Amniotic stem cell (primary cell): ENCODE measurements at places on chromosomes 7 and 10.
A peak's percentile ranks its signal among the peaks of the same experiment; 100 is the strongest.

GRCh38 chr10:34524369-34525091 is 290.6 kb downstream of the PARD3 start:
- DNase-seq: no peak

- no peak for DNase-seq
Measured at GRCh38 chr10:85649461-85649860, 717.1 kb downstream of the GRID1 start.

GRCh38 chr10:19168584-19168983 is 120.0 kb downstream of the MALRD1 start:
- no peak for DNase-seq

- DNase-seq: peak; percentile 93
Measured at GRCh38 chr10:67884313-67884841, at the start of gene SIRT1. Gene SIRT1 (plus strand): TSS chr10:67884656. CDS start chr10:67884722, 66 bp downstream.

- DNase-seq: no peak
Measured at GRCh38 chr7:44320141-44320540, 5.3 kb downstream of the CAMK2B start.

DNA sequence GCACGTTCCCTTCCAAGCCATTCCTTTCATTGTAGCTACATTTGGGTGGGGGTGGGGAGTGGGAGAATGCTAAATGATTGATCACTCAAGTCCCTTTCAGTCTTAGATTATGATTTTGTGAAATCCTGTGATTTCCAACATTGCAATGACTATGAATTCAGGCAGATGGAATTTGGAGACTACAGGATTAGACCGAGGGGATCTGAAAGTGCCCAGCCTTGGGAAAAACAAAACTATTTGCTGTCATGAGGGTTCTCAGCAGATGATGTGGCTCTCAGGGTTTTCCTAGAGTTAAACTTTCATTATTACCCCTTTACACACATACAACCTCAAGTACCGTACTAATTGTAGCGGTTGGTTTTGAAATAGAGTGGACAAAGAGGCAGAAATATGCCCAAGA is 4.7 kb downstream of the MACROH2A2 start:
- DNase-seq: no peak

DNA sequence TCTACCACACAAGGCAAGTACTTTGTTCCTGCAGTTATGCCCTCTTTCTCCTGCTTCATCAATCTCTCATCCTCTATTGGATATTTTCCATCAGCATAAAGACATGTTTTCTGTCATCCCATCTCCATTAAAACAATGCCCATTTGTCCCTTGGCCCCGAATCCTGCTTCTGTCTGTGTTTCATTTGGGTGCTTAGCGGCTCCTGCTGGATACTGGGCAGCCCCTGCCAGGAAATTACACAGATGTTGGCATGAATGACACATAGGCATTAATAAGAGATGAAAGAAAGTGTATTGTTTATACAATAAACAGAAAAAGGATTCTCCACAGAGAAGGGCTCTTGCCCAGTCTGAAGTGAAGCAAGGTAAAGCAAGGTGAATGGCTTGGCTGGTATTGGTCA is 765.3 kb downstream of the REEP3 start:
- no peak for DNase-seq

GRCh38 chr7:101099969-101100781 is 14.9 kb downstream of the TRIM56 start:
- DNase-seq: peak; percentile 95

GRCh38 chr10:12414278-12414989 is 65.1 kb downstream of the CAMK1D start:
- no peak for DNase-seq

GRCh38 chr7:50939021-50939420 is 156.3 kb upstream of the GRB10 start:
- DNase-seq: no peak

- no peak for DNase-seq
Measured at GRCh38 chr7:75639886-75640190, 98.9 kb downstream of the HIP1 start.

- no peak for DNase-seq
Measured at GRCh38 chr10:120495226-120496009, 38.4 kb downstream of the PLPP4 start.

- DNase-seq: no peak
Measured at GRCh38 chr10:131224106-131224505, 87.4 kb downstream of the TCERG1L start.

DNA sequence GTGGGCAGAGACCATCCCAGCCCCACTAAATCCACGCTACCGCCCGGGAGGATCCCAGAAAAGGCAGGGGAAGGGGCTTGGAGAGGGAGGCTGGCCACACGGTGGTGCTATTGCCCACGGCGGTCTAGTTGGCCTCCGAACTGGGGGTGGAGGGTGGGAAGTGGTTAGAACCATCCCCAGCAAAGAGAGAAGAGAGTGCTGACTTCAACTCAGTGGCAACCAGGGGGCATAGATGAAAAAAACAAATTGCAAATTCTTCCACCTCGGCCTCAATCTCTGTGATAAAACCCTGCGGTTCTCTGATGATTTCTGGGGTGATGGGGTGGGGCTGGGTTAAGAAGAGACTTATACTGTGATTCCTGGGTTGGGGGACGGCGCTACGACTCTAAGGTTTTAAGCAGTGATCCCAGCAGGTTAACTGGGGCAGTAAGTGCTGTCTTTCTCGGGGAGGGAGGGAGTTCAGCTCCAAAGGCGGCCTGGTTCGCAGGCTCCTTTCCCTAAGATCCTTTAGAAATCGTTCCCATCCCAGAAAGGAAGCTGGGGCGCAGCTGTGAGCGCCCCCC is 154.5 kb upstream of the LYZL2 start:
- peak; percentile 81 for DNase-seq
